ENCODE measurements at places on chromosomes 7 and 10. TPM values are rescaled to one million over a fixed set of nuclear protein-coding genes. Genes with fewer than 3 reads are reported as not detected.
A peak's percentile ranks its signal among the peaks of the same experiment; 100 is the strongest.

DNA sequence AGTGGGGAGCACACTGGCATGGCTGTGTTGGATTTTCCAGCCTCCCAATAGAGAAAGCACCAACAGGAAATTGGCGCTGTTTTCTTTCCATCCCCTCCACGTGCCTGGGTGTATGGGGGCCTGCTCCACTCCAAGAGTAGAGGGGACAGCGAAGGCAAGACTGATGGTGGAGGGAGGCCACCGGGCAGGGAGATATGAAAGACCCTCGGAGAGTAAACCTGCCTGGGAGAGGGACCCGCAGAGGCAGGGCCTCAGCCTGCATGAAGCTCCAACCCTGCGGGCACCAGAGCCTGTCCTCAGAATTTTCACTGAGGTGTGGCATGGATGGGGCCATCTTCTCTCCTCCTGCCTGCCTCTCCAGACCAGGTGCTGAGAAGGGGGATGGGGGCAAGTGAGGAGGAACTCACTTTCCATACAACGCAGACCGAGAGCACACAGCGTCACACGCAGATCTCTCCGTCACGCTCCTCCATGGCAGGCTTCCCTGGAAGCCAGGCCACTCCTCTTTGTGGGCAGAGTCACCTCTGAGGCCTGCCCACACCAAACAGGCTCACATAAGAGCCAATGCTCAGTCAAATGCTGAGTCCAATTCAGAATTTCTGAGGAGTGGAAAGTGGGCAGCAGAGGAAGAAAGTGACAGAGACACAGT, 18.8 kb downstream of the ANXA11 start:
- no peak for DNase-seq

DNA sequence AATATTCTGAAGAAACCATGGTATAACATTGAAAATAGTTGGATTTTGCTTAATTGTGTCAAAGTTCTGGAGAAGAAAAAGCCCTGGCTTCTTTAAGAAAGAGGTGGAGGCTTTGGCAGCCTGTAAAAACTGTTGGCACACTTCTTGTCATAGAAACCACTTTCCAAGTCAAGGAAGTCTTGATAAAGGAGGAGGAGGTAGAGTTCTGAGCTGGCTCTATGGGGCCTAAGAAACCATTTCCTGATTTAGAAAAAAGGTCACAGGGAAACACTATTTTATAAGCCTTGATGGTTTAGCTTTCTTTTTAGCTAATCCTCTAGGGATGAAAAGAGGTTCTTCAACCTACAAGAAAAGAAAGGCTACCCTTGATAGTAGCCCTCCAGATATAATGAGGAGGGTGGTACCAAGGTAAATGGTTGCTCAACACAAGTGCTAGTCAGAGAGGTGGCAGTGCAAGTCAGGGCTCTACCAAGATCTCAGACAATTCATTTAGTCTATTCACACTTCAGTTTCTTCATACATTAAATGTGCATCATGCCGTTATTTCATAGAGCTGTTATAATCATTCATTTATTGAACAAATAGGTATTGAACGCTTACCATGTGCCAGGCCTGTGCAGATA, 346.9 kb downstream of the RNLS start:
- DNase-seq, result no peak

DNA sequence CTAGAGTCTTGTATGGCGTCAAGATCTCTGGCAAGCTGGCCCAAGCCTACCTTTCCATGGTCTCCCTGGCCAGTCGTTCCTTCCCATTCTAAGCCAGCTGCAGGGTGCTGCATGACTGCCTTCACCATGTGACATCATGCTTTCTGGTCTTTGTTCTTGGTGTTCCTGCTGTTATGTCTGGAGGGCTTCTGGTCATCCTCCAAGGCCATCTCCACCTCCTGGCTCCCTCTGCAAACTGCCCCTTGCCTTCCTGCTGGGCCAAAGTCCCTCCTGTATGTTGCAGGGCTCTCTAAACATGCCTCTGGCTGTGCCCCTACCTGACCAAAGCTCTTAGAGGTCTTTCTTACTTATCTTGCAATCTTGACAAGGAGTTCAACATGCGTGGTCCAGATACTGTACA, 44.4 kb upstream of the SHH start:
- no peak for DNase-seq

GRCh38 chr7:50615519-50616080, 50.4 kb upstream of the DDC start:
- DNase-seq, result no peak

- no peak for DNase-seq
Observed at GRCh38 chr10:129594811-129595210, 127.8 kb downstream of the MGMT start.

- no peak for DNase-seq
Observed at GRCh38 chr10:1040133-1040532, 8.8 kb downstream of the IDI1 start.

GRCh38 chr10:78981257-78981969, 87.4 kb upstream of the ZMIZ1 start:
- DNase-seq, result no peak

- no peak for DNase-seq
Observed at GRCh38 chr7:126972571-126972970, 280.2 kb downstream of the GRM8 start.

GRCh38 chr10:61961278-61961677, 59.8 kb downstream of the ARID5B start:
- no peak for DNase-seq

GRCh38 chr7:106870983-106871410, 5.9 kb downstream of the PIK3CG start:
- DNase-seq, result no peak

DNA sequence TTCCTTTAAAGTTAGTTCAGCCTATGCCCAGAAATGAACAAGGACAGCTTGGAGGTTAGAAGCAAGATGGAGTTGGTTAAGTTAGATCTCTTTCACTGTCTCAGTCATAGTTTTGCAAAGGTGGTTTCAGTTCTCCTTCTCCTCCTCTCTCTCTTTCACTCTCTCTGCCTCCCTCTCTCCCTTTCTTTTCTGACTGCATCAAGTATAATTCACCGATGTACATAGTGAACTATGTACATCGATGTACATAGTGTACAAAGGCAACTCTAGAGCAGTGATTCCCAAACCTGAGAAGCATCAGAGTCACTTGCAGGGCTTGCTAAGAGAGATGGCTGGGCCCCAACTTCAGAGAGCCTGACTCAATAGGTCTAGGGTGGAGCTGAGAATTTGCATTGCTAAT, 1259.7 kb downstream of the TYW1 start:
- DNase-seq, result no peak

DNA sequence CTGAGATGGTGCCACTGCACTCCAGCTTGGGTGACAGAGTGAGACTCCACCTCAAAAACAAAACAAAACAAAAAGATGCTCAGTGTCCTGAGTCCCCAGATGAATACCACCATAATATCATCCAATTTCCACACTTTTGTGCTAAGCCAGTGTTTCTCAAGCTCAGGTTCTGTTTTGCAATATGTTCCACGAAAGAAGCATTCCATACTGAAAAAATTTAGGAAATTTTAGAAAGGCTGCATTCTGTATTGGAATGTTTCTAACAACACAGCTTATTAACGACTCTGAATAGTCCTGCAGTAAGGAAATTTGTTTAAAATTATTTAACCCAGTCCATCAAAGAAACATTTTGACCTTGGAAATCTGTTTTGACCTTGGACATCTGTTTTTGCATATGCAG, 142.4 kb downstream of the EPC1 start:
- no peak for DNase-seq

GRCh38 chr10:127920306-127921074, 13.6 kb downstream of the PTPRE start:
- DNase-seq, result peak; percentile 13

DNA sequence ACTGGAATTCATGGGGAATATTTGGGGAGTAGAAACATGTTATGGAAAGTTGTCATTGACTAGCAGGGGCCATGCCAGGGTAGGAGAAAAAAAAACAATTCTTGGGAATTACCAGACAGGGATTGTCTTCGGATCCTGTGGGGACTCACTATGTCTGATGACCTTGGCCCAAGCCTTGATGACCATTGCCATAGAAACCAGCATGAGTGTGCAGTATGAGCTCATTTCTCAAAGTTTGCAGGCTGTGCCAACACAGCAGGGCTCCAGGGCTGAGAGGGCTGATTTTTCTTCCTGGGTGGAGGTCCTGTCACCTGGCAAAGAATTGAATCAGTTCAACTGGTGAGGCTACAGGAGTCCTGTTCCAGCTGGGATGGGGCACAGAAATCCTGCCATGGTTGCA, 198.3 kb downstream of the ADRA2A start:
- DNase-seq, result no peak

DNA sequence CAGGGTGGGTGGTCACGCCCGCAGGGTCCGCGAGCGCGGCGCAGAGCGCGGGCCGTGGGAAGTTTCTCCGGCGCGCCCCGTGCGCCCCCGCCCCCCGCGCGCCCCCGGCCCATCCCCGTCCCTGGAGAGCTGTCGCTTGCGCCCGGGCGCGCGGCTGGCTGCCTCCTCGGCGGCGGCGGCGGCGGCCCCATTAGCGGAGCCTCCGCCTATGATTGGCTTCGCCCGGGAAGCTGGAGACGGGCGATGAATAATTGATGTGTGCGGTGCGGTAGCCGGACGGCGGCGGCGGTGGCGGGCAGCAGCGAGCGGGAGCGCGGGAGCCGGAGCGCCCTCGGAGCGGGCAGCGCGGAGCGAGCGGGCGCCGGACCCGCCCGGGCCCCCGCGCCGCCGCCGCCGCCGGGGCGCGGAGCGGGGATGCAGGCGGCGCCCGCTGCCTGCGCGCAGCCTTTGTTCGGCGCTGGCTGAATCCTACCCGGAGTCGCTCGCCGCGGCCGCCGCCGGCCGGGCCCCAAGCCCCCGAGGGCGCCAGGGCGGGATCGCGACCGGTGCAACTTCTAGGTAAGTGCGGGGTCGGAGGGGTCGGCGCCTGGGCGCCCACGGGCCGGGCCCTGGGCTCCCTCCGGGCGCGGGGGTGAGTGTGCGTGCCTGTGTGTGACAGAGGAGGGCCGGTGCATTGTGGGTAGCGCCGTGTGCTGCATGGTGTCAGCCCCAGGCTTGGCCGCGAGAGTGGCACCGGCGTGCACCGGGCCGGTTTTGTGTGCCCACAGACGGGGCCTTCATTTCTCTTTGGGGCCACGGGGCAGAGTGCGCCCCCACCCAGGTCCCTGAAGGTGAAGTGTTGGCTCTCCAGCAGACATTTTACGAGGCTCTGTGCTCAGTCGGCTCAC, 103.8 kb upstream of the PPIF start:
- no peak for DNase-seq

DNA sequence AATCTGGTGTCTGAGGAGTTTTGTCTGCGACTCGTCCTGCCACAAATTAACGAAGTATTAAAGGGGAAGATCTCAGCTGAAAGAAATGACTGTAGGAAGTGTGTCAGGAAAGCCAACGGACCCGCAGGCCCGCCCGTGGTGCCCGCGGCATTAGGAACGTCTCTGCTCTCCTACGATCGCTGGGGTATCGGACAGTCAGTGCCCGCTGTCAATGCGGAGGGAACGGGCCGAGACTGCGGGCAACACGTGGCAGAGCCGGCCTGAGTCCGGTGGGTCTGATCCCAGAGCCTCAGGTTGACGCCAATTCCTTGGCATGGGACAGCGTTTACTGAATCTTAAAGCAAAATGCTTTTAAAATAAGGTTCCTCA, 128.7 kb downstream of the KBTBD2 start:
- no peak for DNase-seq

- no peak for DNase-seq
Observed at GRCh38 chr7:158124671-158125079, 462.9 kb downstream of the PTPRN2 start.

DNA sequence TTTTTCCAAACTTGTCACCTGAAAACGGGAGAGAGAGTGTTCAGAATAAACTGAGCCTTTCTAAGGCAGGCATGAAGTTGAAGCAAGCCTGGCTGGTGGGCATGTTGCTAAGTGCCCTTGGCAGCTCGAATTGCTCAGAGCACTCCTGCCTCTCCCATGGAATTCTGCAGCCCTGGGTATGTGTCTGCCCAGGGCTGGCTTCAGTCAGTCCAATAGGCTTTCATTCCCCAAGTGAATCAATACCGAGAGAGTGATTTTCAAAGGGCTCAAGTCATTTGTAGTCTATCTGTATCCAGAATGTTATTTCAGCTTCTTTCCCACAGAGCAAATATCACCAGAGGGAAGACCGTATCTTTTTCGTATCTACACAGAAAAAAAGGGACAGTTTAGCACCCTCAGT, 415.5 kb upstream of the COBL start:
- DNase-seq, result no peak

GRCh38 chr7:12303495-12303894, 92.4 kb downstream of the TMEM106B start:
- peak; percentile 60 for DNase-seq

DNA sequence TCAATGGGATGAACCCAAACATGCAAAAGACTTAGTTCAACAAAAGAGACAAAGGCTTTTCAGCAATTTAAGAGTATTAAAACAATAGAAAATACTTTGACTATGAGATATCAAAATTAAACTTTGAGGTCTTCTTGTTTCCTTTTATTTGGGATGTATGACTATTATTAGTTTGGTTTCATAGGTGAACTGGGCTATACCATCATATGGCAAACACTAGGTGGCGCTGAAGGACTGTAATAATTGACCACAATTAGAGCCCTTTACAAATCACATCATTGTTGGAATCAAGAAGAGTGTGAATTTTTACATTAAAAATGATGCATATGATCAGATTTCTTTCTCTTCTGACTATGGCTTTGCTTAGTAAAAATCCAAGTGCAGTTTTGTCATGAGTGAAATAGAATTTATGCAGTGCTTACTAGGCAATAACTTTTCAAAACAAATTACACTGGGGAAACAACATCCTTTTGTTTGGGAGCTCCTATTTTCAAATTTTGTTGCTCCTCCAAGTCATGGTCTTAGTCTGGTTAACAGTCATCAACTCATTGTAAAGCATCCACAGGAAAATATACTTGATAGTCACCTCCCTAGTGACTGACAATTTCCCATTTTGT, 14.7 kb upstream of the NXPH1 start:
- DNase-seq, result peak; percentile 39

DNA sequence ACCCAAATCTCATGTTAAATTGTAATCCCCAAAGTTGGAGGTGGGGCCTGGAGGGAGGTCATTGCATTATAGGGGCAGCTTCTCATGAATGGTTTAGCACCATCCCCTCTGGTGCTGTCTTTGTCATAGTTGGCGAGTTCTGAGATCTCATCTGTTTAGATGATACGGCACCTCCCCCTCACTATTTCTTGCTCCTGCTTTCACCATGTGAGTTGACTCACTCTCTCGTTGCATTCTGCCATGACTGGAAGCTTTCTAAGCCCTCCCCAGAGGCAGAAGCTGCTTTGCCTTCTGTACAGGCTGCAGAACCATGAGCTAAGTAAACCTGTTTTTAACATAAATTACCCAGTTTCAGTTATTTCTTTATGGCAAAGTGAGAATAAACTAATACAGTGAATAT, 18.9 kb upstream of the ZNF138 start:
- peak; percentile 34 for DNase-seq

CYP2E1 gene
- 2.5 TPM for total RNA-seq

ACTA2 gene
- total RNA-seq, result 21.0 TPM

OR2A42 gene
- not detected for total RNA-seq

SAMD9L gene
- 13.5 TPM for total RNA-seq

CRTAC1 gene
- total RNA-seq, result 17.9 TPM

ZNF746 gene
- 23.7 TPM for total RNA-seq

PIK3CG gene
- 1.5 TPM for total RNA-seq

PROSER2 gene
- 35.7 TPM for total RNA-seq

ODAD2 gene
- total RNA-seq, result 1.9 TPM

POLR2J2 gene
- total RNA-seq, result 0.27 TPM

PALD1 gene
- 0.92 TPM for total RNA-seq
